ENCODE measurements at places on chromosomes 1 and 21.

DNA sequence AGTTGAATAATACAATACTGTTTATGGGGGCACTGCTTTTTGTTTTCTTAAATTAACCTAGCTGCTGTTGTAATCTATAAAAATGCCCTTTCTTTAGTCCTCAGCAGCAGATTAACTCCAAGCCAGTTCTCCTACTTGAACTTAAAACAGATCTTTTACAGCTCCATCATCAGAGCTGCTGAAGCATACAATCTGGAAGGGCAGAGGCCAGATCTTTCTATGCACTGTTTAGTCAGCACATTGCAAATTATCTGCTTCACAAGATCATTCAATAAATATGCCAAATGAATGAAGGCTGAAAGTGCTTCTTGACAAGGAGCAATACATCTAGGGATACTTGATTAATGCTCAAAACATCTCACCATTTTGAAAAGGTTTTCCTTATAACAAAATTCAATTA, 115.8 kb downstream of the PLPPR5 start:
- no peak overlapping the region for H3K4me3 ChIP-seq
- H3K27ac ChIP-seq: no peak overlapping the region
- H3K27me3 ChIP-seq: no peaks in the 10 kb centered on the region

DNA sequence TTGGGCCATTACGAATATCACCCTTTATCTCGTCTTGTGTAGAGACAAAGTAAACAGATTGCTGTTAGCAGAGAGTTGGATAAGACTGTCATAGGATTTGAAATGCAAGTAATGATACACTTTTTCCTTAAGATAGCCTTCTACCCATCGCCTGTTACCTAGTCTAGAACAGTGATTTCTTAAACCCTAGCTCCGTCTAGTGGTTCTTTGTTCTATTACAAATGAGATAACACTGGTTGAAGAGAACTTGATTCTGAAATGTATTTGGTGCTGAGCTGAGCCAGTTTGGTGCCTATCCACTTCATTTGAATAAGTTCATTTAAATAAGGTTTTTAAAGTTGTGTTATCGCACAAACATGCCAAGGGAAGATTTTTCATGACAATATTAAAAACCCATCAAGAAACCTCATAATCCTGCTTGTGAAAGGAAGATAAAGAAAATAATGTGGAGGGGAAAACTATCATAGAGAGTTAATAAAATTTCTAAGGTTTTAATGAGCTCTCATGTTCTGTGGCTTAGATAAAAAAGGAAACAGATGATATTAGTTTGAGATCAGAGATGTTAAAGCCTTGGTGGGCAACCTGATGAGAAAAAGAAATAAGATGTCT, 1.5 kb upstream of the KCNH1 start:
- H3K27me3 ChIP-seq: peaks cover 37% of the 10 kb centered on the region
- peaks cover 3% of the 10 kb centered on the region for H3K4me1 ChIP-seq
- no peak overlapping the region for H3K27ac ChIP-seq
- no peak for DNase-seq
- H3K36me3 ChIP-seq: peaks cover 3% of the 10 kb centered on the region

GRCh38 chr1:18261891-18262290, 154.3 kb downstream of the IGSF21 start:
- no peak overlapping the region for H3K4me3 ChIP-seq
- no peak for DNase-seq
- H3K36me3 ChIP-seq: no peaks in the 10 kb centered on the region
- H3K27me3 ChIP-seq: peaks cover 30% of the 10 kb centered on the region

DNA sequence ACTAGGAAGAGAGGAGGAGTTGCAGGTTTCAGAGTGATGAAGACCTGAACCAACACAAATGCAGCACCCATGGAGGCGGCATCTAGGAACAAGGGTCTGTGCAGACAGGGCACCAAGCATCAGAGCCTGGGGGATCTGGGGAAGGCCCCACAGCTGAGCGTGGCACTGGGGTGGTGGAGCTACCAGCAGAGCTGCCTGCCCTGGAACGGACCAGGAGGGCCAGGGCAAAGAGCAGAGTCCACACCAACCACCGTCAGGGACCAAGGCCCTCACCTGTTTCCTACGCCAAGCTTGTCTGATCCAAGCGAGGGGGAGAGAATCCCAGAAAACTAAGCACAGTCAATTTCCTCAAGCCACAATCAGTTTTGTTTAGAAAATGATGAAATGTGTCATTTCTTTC, 79.0 kb upstream of the SYT6 start:
- no peaks in the 10 kb centered on the region for H3K36me3 ChIP-seq
- H3K4me3 ChIP-seq: no peak overlapping the region
- no peak overlapping the region for H3K27ac ChIP-seq
- no peaks in the 10 kb centered on the region for H3K4me1 ChIP-seq
- no peak for DNase-seq

GRCh38 chr1:87853576-87854351, 525.1 kb downstream of the LMO4 start:
- H3K4me3 ChIP-seq: no peak overlapping the region
- H3K36me3 ChIP-seq: no peaks in the 10 kb centered on the region
- H3K27ac ChIP-seq: no peak overlapping the region
- peaks cover 5% of the 10 kb centered on the region for H3K4me1 ChIP-seq
- no peak for DNase-seq
- no peaks in the 10 kb centered on the region for H3K27me3 ChIP-seq

DNA sequence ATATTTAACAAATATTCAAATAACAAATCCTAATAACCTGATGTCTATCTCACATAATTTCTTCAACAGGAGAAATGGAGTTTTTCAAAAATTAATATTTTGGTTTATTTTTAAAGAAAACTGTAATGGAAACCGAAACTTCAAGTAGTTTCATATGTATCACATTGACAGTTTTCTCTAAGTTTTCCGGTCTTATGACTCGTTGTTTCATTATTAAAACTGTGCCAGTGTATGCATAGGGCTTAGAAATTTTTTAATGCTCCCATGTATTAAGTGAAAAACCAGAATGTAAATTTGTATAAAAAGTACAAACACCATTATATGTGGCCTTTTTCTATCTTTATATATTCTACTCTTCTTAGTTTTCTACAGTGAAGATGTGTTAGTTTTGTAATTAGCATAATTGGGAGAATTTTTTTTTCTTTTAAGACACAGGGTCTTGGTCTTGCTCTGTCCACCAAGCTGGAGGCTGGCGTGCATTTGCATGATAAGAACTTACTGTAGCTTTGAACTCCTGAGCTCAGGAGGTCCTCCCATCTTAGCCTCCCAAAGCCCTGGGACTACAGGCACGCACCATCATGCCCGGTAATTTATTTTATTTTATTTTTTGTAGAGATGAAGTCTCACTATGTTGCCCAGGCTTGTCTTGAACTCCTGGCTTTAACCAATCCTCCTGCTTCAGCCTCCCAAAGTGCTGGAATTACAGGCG, 43.9 kb upstream of the SAMSN1 start:
- H3K4me3 ChIP-seq: no peak overlapping the region
- no peaks in the 10 kb centered on the region for H3K36me3 ChIP-seq
- no peak overlapping the region for H3K27ac ChIP-seq
- no peaks in the 10 kb centered on the region for H3K27me3 ChIP-seq

- H3K27ac ChIP-seq: no peak overlapping the region
- peaks cover 7% of the 10 kb centered on the region for H3K36me3 ChIP-seq
- no peak overlapping the region for H3K4me3 ChIP-seq
- DNase-seq: no peak
- no peaks in the 10 kb centered on the region for H3K27me3 ChIP-seq
- peaks cover 24% of the 10 kb centered on the region for H3K4me1 ChIP-seq
Observed at GRCh38 chr1:115647919-115648650, 6.3 kb downstream of the VANGL1 start.

- peak within 1 kb of the TSS; percentile 73 for H3K4me3 ChIP-seq
- DNase-seq: peak; percentile 69
- H3K27ac ChIP-seq: peak within 1 kb of the TSS; percentile 89
- peaks cover 15% of the 10 kb centered on the region for H3K4me1 ChIP-seq
- peaks cover 43% of the 10 kb centered on the region for H3K27me3 ChIP-seq
- H3K36me3 ChIP-seq: no peaks in the 10 kb centered on the region
Observed at GRCh38 chr1:201946224-201946908, at the start of gene LMOD1. Gene LMOD1 (minus strand): TSS chr1:201946548. CDS start chr1:201946340, 208 bp downstream.

DNA sequence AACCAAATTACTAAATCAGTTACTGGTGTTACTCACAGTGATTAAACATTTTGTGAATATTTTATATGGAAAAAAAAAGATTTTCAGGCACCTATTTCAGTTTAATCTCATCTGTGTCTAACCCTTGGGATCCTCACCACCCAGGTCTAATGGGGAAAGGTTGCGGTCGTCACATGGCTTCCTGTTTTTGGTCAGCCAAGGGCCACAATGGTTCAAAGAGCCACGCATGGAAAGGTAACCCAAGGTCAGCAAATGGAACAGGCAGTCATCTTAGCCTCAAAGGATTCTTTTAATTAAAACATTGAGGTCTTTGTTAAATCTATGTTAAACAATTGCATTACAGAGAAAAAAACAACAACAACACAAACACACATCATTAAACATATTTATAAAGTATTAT, 21.9 kb downstream of the SRSF4 start:
- no peak overlapping the region for H3K4me3 ChIP-seq
- peak overlapping the region; percentile 67 for H3K27ac ChIP-seq
- no peak for DNase-seq
- peaks cover 37% of the 10 kb centered on the region for H3K4me1 ChIP-seq

DNA sequence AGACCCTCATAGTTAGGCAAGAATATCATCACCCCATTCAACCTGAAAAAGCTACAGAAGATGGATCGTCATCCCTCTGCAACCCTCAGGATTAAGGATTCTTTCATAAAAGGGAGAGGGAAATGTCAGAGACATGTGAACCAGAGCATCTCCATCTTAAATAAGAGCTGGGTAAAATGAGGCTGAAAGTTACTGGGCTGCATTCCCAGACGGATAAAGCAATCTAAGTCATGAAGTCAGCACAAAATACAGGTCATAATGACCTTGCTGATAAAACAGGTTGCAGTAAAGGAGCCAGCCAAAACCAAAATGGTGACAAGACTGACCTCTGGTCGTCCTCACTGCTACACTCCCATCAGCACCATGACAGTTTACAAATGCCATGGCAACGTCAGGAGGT, 22.6 kb downstream of the PRDX6 start:
- H3K27ac ChIP-seq: no peak overlapping the region
- H3K4me3 ChIP-seq: no peak overlapping the region
- no peaks in the 10 kb centered on the region for H3K27me3 ChIP-seq

GRCh38 chr21:36115138-36115730, 19.6 kb upstream of the CBR3 start:
- H3K27me3 ChIP-seq: peaks cover 3% of the 10 kb centered on the region
- no peak for DNase-seq
- peaks cover 7% of the 10 kb centered on the region for H3K4me1 ChIP-seq
- H3K27ac ChIP-seq: no peak overlapping the region
- H3K36me3 ChIP-seq: no peaks in the 10 kb centered on the region

DNA sequence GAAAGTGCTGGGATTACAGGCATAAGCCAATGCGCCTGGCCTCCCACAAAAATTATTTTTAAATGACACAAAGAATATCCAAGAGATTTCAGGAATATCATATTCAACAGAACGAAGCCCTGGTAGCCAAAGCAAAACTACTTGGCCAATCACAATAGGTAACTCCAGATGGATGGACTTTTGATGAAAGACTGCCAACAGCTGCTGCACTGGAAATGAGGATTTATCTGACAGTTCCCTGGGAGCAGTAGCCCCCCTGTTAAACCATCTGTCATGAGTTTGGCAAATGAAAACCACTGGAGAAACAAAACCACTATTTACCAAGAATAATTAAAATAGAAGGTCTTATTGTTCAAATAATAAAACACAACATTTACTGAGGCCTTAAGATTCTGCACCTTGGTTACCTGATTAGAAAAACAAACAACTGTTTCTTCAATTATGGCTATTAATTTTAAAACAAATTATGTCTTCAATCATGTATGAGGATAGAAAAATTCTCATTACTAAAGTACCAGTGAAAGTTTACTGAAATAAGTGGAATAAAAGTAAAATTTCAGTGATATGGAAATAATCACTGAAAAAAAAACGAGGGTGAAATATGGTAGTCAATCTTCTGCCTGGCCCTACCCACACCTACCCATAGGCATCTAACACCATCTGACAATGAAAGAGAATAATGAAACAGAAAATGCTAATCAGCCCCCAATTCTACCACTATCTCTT, 34.3 kb upstream of the PSMG1 start:
- H3K27me3 ChIP-seq: no peaks in the 10 kb centered on the region
- DNase-seq: no peak
- H3K27ac ChIP-seq: peak overlapping the region; percentile 12
- peaks cover 21% of the 10 kb centered on the region for H3K36me3 ChIP-seq

GRCh38 chr1:18829671-18830070, 29.8 kb downstream of the TAS1R2 start:
- H3K36me3 ChIP-seq: no peaks in the 10 kb centered on the region
- H3K27me3 ChIP-seq: peaks cover 27% of the 10 kb centered on the region
- no peak overlapping the region for H3K27ac ChIP-seq

GRCh38 chr1:243364330-243364729, 108.5 kb downstream of the SDCCAG8 start:
- no peak overlapping the region for H3K27ac ChIP-seq
- H3K36me3 ChIP-seq: peaks cover 6% of the 10 kb centered on the region
- H3K4me3 ChIP-seq: no peak overlapping the region
- no peak for DNase-seq
- H3K4me1 ChIP-seq: peaks cover 4% of the 10 kb centered on the region

- H3K36me3 ChIP-seq: peaks cover 13% of the 10 kb centered on the region
- H3K4me3 ChIP-seq: no peak overlapping the region
- no peaks in the 10 kb centered on the region for H3K4me1 ChIP-seq
- H3K27ac ChIP-seq: no peak overlapping the region
- H3K27me3 ChIP-seq: no peaks in the 10 kb centered on the region
Observed at GRCh38 chr1:228341814-228342626, 64.6 kb downstream of the TRIM11 start.

DNA sequence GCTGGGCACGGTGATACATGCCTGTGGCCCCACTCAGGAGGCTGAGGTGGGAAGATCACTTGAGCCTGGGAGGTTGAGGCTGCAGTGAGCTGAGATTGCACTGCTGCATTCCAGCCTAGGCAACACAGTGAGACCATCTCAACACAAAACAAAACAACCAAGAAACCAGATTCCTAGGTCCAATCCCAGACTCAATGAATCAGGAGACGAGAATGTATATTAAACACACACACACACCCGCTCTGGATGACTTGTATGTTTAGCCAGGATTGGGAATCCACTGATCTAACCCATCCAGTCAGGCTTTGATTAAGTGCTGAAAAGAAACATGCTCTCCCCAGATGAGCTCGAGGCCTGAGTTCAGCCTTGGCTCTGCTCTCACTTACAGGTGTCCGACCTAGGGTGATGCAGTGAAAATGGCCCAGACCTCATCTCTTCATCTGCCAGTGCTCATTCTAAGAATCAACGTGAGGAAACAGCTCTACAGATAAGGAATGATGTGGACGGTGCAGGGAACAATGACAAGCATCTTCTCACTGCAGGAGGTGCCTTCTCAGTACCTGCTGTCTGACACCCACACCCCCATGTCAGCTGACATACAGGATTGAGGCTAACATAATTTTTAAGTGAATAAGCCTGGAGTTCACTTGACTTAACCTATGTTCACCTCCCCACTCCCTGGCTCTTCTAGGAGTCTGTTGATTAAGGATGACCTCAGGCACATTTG, 15.3 kb upstream of the SRSF4 start:
- no peak overlapping the region for H3K27ac ChIP-seq
- no peak overlapping the region for H3K4me3 ChIP-seq
- no peaks in the 10 kb centered on the region for H3K27me3 ChIP-seq
- no peaks in the 10 kb centered on the region for H3K4me1 ChIP-seq

- H3K27me3 ChIP-seq: no peaks in the 10 kb centered on the region
- H3K36me3 ChIP-seq: no peaks in the 10 kb centered on the region
- no peak overlapping the region for H3K27ac ChIP-seq
Observed at GRCh38 chr1:56200896-56201295, 378.5 kb downstream of the PLPP3 start.

GRCh38 chr1:31224068-31224467, 15.6 kb downstream of the NKAIN1 start:
- H3K27me3 ChIP-seq: no peaks in the 10 kb centered on the region
- DNase-seq: no peak
- H3K27ac ChIP-seq: no peak overlapping the region
- H3K36me3 ChIP-seq: no peaks in the 10 kb centered on the region

All from progenitor cell of endocrine pancreas (in vitro differentiated cells).